HEK293T (cell line): ENCODE measurements at places on chromosomes 7 and 10.
A peak's percentile ranks its signal among the peaks of the same experiment; 100 is the strongest.

GRCh38 chr7:157813741-157814661 lies 477.2 kb downstream of the DNAJB6 start:
- no peak for DNase-seq

- no peak for DNase-seq
Measured at GRCh38 chr7:45292481-45292880, 134.9 kb downstream of the RAMP3 start.

DNA sequence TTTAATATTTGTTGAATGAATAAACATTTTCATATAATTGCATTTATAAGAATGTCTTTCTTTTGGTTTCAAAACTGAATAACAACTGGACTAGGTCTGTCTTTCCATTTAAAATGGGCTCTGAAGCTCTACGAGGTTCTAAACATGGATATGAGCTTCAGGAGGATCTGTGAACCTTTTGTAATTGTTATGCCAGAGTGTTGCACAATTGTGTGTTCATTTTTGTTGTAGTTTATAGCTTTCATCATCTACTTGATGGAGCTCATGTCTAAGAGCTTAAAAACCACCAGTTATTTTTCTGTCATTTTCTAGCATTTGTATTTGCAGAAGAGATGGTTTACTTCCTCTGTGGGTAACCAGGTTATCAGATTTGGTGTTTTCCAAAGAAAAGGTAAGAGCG lies 265.7 kb upstream of the NPY start:
- DNase-seq: no peak

GRCh38 chr7:3039787-3040186 lies 3.9 kb downstream of the CARD11 start:
- no peak for DNase-seq

GRCh38 chr7:31083210-31083786 lies 31.2 kb downstream of the ADCYAP1R1 start:
- no peak for DNase-seq

GRCh38 chr7:37052705-37053104 lies 328.4 kb upstream of the AOAH start:
- peak; percentile 37 for DNase-seq

GRCh38 chr10:75462865-75463264 lies 31.4 kb downstream of the LRMDA start:
- no peak for DNase-seq

DNA sequence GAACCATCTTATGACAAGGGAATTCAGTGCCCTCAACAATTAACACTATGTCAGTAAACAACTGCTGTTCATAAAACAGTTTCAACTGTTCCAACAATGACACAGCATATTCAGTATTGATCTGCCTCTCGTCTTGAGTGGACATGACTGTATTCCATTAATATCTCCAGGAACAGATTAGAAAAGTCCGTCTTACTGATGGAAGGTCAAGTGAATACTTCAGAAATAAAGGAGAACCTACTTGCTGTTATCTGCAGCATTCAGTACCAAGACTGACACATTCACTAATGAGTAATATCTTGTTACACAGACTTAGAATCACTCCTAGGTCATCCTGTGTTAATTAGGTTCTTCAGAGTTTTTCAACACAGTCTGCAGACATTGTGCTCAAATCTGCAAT lies 12.1 kb downstream of the KBTBD2 start:
- no peak for DNase-seq

GRCh38 chr7:26202019-26202990 lies 760 bp downstream of the CBX3 start:
- DNase-seq: peak; percentile 46

DNA sequence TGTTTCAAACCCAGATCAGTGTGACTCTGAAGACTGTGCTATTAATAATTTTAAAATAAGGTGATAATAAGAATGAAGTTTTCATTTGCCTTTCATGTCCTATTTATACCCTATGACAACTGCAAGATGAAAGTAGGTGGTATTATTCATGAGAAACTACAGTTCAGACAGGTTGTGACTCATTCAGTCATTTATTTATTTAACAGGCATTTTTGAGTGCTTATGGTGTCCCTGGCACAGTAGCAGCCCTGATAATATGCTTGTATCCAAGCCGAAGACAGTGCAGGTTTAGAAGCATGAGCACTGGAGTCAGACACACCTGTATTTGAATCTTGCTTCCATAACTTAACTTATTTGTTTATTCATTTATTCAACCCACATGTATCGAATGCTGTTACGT lies 87.1 kb downstream of the FZD1 start:
- no peak for DNase-seq

DNA sequence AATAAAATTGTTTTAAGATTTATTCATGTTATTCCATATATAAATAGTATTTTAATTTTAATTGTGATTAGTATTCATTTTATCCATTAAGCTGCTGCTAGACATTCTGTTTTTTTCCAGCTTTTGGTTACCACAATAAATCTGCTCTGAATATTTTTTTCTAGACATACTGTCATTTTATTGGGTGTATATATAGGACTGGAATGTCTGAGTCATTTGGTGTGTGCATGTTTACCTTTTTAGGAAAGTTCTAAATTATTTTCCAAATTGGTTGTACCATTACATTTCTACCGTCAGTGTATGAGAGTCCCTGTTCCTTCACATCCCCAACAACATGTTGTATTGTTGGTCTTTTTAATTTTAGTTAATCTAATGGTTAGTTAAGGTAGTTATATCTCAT lies 1138.1 kb downstream of the REEP3 start:
- no peak for DNase-seq

GRCh38 chr10:117159390-117159789 lies 21.3 kb upstream of the VAX1 start:
- DNase-seq: no peak

DNA sequence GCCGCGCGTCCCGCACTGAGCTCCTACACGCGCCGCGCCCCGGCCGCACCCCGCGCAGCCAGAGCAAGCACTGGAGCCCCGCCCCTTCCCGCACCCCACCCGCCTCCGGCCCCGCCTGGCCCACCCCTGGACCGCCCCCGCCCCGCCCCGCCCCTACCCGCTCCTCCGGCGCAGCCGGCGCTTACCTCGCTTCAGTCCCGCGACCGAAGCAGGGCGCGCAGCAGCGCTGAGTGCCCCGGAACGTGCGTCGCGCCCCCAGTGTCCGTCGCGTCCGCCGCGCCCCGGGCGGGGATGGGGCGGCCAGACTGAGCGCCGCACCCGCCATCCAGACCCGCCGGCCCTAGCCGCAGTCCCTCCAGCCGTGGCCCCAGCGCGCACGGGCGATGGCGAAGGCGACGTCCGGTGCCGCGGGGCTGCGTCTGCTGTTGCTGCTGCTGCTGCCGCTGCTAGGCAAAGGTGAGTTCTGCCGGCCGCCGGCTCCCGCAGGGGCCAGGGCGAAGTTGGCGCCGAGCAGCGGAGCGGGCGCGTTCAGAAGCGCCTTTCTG lies at the start of gene RET:
Gene RET (plus strand): TSS at position 194 of the 545 bp plus-strand sequence. CDS start 190 bp downstream, at position 384.
- DNase-seq: peak; percentile 71

- DNase-seq: no peak
Measured at GRCh38 chr10:86305521-86305920, 61.1 kb downstream of the GRID1 start.

- no peak for DNase-seq
Measured at GRCh38 chr7:77393261-77393660, 22.9 kb downstream of the GSAP start.

DNA sequence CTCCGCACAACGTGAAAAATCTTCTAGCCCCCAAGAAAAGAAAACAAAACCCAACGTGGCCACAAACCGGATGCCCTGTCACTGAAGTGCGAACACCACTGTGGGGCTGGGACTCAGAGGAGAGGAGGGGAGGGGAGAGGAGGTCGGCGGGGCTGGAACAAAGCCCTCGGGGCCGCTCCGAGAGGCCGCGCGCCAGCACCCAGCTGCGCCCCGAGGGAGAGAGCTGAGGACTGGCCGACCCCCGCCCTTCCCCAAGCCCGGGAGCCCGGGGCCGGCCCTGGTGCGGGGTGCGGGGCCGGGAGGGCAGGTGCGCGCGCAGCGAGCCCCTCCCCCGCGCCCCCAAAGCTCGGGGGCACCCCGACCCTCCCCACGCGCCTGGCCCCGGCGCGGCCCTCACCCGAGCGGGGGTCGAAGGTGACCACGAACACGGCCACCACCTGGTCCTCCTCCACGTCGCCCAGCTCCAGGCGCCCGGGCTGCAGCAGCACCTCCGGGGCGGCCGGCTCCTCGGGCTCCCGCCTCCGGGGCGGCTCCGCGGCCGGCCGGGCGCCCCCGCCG lies 398 bp downstream of the DENND11 start:
- DNase-seq: peak; percentile 76

DNA sequence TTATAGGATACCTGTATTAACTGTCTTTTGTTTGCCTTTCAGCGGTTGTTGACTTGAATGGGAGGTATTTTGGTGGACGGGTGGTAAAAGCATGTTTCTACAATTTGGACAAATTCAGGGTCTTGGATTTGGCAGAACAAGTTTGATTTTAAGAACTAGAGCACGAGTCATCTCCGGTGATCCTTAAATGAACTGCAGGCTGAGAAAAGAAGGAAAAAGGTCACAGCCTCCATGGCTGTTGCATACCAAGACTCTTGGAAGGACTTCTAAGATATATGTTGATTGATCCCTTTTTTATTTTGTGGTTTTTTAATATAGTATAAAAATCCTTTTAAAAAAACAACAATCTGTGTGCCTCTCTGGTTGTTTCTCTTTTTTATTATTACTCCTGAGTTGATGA lies 26.6 kb downstream of the RBM17 start:
- no peak for DNase-seq

DNA sequence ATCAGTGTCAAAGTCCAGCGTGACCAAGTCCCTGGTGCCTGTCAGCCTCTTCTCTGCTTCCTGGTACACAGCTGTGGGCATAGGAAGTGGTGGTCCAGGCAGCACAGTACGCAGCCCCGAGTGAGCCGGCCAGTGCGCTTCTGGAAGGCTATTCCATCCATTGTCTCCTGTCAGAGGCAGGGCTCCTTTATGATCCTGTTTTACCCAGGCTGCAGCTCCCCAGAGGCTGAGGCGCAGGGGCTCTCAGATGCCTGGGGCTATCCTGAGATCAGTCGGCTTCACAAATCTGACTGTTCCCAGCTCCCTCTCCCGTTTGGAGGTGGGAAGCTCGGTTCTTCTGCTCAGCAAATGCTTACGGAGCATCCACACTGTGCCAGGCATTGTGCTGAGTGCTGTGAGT lies 70.3 kb downstream of the LANCL2 start:
- no peak for DNase-seq

GRCh38 chr10:70600512-70601395 lies 1.8 kb downstream of the PRF1 start:
- DNase-seq: no peak

DNA sequence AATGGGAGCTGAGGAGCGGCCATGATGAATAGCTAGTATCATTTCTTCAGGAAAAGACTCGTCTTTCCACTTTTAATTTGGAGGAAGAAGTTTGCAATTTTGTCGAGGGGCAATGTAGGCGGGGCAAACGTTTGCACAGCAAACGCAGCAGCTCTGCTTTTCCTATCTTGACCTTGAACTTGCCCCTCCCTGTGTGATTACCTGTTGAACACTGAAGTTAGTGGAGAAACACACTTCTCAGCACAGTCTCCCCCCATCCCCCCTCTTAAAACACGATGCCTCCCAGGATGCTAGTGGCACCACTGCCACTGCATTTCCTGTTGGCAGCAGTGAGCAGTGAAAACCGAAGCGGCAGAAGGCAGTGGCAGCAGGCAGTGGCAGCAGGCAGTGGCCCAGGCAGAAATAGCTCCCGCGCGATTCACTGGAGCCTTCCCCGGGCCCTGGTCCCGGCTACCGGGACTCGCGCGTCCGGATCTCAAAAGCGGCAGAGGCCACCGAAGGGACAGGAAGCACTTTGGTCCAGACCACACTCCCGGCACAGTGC lies at the start of gene EPDR1:
Gene EPDR1 (plus strand): TSS at position 336 of the 544 bp plus-strand sequence. CDS start 300 bp downstream, outside the sequence.
- peak; percentile 19 for DNase-seq

DNA sequence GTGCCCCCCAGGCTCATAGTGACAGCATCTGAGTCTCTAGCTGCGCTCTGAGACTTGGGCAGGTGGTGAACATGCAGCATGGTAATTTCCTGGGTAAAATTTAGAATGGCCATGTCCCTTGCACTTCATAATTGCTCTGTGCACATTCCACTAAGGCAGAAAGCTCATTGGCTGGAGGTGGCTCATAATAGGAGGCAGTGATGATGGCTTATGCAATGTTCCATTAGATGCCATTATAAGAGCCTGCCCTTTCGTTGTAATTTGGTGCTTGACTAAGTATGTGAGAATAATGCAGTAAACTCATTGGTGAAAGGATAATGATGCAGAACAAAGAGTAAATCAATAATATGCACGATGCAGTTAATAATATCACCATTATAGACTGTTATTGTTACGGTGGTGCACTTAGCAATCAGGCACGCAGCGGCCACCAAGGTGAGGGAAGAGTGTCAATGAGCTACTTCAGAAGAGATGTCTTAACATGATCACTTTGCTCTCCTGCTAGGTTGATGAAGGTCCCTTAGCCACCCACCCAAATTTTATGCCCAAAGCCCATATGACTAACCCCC lies 545.9 kb downstream of the KCNMA1 start:
- no peak for DNase-seq

GRCh38 chr10:98587156-98587837 lies 140.6 kb upstream of the HPS1 start:
- DNase-seq: no peak

GRCh38 chr7:24713850-24714675 lies 43.2 kb downstream of the GSDME start:
- DNase-seq: no peak
